ENCODE measurements at places on chromosomes 5 and 9. TPM values are rescaled to one million over a fixed set of nuclear protein-coding genes. Genes with fewer than 3 reads are reported as not detected.

The HSPB3 gene
- total RNA-seq: not detected

The SV2C gene
- 0.03 TPM for total RNA-seq

The PCDHGB2 gene
- total RNA-seq: 0.64 TPM

The NPR3 gene
- 0.17 TPM for total RNA-seq

The GNAQ gene
- 25.5 TPM for total RNA-seq

The SCGB3A2 gene
- total RNA-seq: not detected

The TRIM7 gene
- 2.6 TPM for total RNA-seq

The FCN2 gene
- not detected for total RNA-seq

The OLFM1 gene
- not detected for total RNA-seq

The GKAP1 gene
- 5.9 TPM for total RNA-seq

The ADAMTS12 gene
- not detected for total RNA-seq

The PLPP7 gene
- total RNA-seq: 0.42 TPM

The KCNV2 gene
- total RNA-seq: not detected

The SOX30 gene
- 0.09 TPM for total RNA-seq

The LRRTM2 gene
- total RNA-seq: 0.26 TPM

The PCDHA12 gene
- total RNA-seq: not detected

The ELOVL7 gene
- total RNA-seq: 0.97 TPM

The F2R gene
- 22.2 TPM for total RNA-seq

The DMRT3 gene
- total RNA-seq: not detected

The SLC25A2 gene
- 1.3 TPM for total RNA-seq

The DBN1 gene
- 82.5 TPM for total RNA-seq

The WDR31 gene
- total RNA-seq: 1.00 TPM

The CCIN gene
- total RNA-seq: 0.14 TPM
